ENCODE measurements at places on chromosomes 3 and 15.

- no peak for DNase-seq
Observed at GRCh38 chr3:72317491-72317890, 530.8 kb downstream of the SHQ1 start.

DNA sequence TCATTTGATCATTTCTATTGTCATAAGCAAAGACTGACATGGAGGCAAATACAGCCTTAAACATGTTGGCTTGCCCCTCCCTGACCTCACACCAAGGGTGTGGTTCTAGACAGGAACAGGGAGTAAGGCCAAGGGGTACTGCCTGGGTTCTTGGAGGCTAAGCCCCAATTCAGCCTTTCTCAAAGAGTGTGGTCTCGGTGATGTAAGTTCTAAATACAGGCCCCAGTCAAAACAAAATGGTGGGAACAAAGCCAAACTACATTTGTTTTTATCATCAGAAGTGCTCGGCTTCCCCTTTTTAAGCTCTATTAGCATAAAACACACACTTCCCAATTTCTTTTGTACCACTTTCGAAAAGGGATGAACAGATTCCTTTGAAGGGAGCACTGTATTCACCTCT is 129.5 kb downstream of the ATP8B4 start:
- no peak for DNase-seq

GRCh38 chr15:89341316-89342005 is 6.8 kb upstream of the POLG start:
- no peak for DNase-seq

DNA sequence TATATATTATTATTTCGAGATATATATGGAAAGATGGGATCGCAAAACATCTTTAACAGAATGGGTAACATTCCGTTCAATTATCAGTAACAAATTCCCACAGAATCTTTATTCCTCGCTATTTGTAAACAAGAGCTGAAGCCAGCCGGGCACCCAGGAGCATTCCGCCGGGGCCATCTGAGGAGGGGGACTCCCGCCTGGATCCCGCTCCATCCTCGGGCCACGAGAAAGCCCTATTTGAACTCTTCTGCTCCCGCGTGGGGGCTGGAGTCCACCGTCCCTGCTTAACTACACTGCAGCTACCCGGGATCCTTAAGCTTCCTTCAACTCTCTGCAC is 687 bp downstream of the GPR176 start:
- DNase-seq = no peak

DNA sequence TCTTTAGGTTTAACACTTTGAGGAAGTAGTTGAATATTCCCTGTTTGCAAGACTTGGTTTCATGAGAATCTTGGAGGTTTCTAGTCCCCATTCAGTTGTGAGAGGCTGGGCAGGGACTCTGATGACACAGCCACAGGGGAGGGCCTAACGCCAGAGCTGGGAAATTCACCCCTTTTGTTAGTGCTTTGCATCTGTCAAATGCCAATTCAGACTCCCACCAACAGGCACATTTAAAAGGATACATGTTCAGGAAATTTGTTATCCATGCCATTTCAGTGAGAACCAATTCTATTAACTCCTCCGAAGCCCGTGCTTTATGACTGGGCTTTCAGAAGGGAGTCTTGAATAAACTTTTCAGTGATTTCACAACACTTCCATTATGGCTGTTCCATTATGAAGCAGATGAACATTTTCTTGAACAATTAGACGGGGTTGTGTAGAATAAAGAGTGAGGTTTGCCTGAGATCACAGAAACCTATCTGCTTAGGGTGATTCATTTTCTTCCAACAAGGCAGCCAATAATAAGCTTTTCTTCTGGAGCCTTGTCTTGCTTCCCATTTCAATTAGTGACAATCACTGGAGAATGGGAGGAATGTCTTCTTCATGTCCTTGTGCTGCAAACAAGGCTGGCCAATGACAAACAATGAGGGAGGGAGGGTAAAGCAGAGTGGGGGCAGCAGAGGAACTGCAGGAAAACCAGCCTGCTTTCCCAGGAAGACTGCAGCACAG is 90.6 kb downstream of the SOX14 start:
- no peak for DNase-seq

DNA sequence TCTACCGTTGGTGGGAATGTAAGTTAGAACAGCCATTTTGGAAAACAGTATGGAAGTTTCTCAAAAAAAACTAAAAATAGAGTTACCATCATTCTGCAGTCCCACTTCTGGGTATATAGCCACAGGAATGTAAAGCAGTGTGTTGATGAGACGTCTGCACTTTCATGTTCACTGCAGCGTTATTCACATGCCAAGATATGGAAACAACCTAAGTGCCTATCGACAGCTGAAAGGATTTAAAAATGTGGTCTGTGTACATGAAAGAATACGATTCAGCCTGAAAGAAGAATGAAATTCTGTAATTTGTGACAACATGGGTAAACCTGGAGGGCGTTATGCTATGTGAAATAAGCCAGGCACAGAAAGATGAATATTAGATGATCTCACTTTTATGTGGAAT is 157.7 kb downstream of the THSD4 start:
- no peak for DNase-seq

DNA sequence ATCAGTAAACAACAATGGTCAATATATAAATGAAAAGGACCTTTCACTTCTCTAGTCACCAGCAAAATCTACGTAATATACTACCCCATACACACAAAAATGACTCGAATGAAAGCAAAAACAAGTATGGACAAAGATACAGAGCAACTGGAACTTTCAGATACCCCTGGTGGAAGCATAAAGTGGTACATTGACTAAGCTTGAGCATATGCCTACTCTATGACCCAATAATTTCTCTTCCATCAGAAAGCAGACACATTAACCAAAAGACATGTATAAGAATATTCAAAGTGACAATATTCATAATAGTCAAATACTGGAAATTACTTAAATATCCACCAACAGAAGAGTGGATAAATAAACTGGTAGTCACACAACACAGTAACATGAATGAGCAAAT is 86.0 kb downstream of the EFL1 start:
- no peak for DNase-seq

DNA sequence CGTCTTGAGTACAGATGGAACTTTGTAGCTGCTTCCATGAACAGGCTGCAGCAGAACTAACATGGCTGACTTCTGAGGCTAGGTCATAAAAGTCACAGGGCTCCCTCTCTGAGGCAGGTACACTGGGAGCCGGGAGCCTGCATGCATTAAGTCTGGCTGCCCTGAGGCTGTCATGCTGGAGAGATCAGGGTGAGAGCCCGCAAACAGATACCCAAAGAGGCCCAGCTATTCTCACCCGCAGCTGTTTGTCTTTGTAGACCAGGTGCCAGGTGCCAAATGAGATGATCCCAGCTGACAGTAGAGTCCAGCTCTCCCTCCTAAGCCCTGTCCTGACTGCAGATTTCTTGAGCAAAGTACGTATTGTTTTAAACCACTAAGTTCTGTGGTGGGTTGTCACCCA is 8.6 kb upstream of the SLCO3A1 start:
- no peak for DNase-seq

DNA sequence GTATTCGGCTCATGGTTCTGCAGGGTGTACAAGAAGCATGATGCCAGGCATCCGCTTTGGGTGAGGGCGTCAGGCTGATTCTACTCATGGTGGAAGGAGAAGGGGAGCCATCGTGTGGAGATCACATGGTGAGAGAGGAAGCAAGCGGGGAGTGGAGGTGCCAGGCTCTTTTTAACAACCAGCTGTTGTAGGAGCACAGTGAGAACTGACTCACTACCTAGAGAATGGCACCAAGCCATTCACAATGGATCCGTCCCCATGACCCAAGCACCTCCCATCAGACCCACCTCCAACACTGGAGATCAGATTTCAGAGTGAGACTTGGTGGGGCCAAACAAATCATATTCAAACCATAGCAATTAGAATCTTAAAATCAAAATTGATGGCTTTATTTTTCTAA is 259.8 kb upstream of the CTDSPL start:
- DNase-seq = no peak

DNA sequence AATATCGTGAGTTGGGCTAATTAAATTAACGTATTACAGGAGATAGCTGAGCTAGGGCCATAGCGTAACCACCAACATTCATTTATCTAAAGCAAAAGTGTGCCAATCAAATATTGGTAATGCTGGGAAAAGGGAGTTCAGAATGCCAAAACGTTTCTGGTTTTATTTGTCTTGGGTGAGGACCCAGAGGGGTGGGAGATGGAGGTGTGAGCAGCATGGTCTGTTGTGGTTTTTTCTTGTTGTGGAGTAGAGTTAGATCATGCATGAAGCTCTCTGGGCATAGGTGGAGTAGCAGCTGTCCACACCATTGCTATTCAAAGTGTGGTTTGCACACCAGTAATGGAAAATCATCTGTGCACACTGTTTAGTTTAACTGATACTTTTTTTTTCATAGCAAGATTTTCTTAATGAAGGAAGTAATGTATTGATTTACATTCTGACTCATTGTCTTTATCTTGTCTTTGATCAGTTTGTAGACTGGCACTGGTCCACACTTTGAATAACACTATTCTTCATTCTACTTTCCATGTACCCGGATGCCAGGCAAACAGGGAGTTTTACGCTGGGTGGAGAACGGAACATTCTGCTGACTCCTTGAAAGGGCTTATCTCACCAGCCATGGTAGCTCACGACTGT is 50.8 kb upstream of the CRTC3 start:
- no peak for DNase-seq

GRCh38 chr3:149080699-149081091 is 5.6 kb downstream of the HLTF start:
- no peak for DNase-seq

DNA sequence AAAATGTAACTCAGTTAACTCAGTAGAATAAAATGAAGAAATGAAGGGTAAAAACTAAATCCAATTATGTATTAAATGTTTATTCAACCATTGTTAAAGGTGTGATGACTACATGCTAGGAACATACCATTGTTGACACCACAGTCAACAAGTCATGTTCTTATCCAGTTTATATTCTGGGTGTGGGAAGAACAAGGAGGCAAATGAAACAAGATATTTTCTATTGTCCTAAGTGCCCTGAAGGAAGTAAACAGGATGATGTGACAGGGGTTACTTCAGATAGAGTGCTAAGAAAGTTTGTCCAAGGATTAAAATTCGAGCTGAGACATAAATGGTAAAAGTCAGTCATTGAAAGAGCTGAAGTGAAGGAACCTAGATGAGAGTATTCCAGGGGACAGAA is 13.1 kb downstream of the AP3S2 start:
- DNase-seq = no peak

DNA sequence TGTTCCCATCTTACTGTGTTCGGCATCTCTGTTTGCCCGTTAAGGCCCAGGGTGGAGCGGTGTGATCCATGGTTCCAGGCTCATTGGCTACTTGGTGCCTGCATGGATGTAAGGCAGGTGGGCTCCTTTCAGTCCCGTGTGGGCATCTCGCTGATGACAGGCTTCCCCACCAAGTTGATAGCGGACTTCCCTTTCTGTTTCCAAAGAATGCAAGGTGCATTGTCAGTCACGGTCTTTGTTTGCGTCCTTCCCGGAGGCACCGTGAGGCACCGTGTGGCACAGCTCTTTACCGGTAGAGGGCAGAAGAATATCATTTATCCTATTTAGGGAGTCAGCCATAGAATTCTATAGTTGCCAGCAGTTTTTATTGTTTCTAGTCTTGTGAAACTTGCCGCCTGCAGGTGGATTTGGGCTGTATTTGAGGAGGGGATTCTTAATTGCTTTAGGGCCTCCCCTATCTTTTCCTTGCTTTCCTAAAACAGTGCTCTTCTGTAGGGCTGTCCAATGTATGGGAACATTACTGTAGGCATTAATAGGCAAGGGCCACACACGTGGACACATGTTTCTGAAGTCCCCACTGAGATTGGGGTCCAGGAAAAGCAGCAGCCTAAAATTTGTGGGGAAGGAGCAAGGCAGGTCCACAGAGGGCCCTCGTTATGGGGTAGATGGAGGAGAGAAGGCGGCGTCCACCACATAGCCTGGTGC is 244.1 kb downstream of the SLCO3A1 start:
- DNase-seq = peak; percentile 26

DNA sequence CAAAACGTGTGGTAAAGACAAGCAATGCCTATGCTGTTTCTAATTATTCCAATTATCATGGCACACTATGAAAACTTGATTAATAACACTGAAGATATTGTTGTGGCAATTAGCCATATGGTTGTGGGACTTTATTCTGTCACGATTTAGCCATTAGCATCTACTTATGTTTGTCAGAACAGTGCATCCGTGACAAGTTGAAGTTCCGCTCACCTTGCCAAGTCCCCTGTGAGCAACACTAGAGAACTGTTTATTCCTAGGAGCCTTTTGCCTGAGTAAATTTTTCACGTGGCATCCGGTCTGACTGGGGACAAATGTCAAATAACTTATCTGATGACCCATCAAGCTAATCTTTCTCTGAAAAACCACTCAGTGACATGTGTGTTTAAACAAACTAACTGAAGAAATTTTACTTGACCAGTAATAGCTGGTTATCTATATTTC is 403.3 kb downstream of the TBC1D5 start:
- DNase-seq = no peak

- no peak for DNase-seq
Observed at GRCh38 chr3:9028134-9028533, 64.9 kb upstream of the RAD18 start.

DNA sequence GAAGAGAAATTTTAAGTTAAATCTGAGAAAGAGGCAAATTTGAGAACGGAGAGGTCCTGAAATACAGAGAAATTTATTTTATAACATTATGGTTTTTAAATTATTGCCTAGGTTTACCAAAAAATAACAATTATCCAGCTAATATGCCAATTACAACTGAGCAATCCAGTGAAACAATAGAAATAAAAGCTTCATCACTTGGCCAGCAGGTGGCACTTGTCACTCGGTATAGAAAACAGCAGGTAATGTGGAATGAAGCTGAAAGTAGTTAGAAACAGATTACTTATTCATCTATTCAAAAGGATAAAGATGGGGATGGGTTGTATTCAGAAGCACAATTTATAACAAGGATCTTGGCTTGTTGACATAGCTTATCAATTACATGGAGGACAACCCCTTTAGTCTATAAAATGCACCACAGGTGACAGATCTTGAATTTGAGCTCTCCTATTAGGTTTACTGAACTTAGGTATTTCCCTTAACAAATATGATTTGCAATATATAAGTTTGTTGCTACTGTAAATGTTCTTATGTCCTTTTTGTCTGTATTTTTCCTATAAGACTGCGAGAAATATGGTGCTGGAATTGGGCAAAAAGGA is 70.1 kb upstream of the GUCA1C start:
- peak; percentile 5 for DNase-seq

DNA sequence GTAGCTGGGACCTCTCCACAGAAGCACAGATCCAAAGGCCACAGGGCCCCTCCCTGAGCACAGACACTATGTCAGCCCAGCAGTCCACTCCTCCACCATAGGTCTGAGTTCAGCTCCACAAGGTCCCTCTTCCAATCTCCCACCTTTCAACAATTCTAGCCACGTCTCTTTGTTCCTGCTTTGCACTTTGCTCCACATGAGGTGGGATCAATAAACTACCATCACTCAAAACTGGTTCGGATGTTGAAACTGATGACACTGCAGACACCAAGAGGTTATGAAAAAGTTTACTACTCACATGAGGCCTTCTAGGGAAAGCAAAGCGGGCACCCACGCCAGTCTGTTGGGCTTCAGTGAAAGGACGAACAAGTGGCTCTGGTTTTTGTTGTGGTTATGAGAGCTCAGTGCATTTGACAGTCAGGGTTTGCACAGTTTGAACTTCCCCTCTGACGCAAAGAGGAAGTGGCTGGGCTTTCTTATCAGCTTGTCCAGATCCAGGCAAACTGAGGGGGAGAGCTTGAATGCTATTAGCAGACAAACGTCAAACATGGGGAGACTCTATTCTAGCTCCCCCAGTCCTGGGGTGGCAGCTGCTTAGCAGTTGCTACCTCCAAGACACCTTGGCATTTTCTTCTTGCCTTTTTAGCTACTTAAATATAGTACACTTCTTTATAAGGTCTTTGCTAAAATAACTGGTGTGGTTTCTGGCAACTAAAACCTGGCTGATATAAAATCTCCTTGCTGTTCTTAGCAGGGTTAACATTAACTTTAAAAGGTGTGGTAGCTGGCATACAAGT is 37.8 kb downstream of the ZNF445 start:
- DNase-seq = peak; percentile 42

All from activated CD4-positive, alpha-beta T cell treated with anti-CD3 and anti-CD28 coated beads for 4 hours (primary cell).